ENCODE measurements at places on chromosomes 3 and 15.

GRCh38 chr3:175270198-175270837 lies 411.2 kb downstream of the NAALADL2 start:
- DNase-seq, result no peak

GRCh38 chr3:33023176-33024136 lies 72.0 kb downstream of the CCR4 start:
- DNase-seq, result no peak

DNA sequence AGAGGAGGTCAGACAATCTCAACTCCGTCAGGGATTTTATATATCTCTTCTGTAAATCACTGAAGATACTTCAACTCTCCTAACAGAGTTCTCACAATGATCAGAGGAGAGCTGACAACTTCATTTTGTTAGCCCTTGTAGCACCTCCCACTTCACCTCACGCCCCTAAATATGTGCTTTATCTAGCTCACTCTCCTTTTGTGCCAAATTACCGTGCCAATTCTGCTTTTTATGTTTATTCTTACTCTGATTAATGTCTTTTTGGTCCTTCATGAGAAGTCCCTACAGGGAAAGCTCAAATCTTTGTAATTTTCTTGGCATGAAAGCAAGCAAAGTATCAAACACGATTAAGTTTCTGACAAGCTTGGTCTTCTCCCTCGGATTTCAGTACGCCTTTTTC lies 636.1 kb upstream of the NAALADL2 start:
- DNase-seq, result no peak

GRCh38 chr15:60399246-60399915 lies 1.6 kb upstream of the ANXA2 start:
- DNase-seq, result no peak

GRCh38 chr3:73624821-73625665 lies at the start of gene PDZRN3:
PDZRN3 (minus strand) TSS chr3:73624941.
- no peak for DNase-seq
